ENCODE measurements at places on chromosomes 5 and 9. TPM values are rescaled to one million over a fixed set of nuclear protein-coding genes. Genes with fewer than 3 reads are reported as not detected.

GRCh38 chr5:148873690-148874485 is 47.5 kb downstream of the ADRB2 start:
- DNase-seq: no peak
- H3K36me3 ChIP-seq: no peaks in the 10 kb centered on the region
- no peak overlapping the region for H3K4me3 ChIP-seq
- H3K27ac ChIP-seq: peak overlapping the region; percentile 12

SLC34A1 gene
- total RNA-seq: not detected

- no peak overlapping the region for H3K4me3 ChIP-seq
- peaks cover 59% of the 10 kb centered on the region for H3K4me1 ChIP-seq
- H3K36me3 ChIP-seq: no peaks in the 10 kb centered on the region
- no peak overlapping the region for H3K27ac ChIP-seq
- DNase-seq: no peak
- no peaks in the 10 kb centered on the region for H3K27me3 ChIP-seq
These were observed 6.9 kb downstream of the ARHGAP26 start for GRCh38 chr5:142777099-142777498.

GRCh38 chr9:129471201-129472019 is 149.5 kb downstream of the C9orf50 start:
- H3K4me3 ChIP-seq: no peak overlapping the region
- no peaks in the 10 kb centered on the region for H3K27me3 ChIP-seq
- peaks cover 19% of the 10 kb centered on the region for H3K4me1 ChIP-seq
- DNase-seq: no peak
- no peaks in the 10 kb centered on the region for H3K36me3 ChIP-seq
- H3K27ac ChIP-seq: no peak overlapping the region

- H3K27ac ChIP-seq: no peak overlapping the region
- no peaks in the 10 kb centered on the region for H3K27me3 ChIP-seq
- H3K4me1 ChIP-seq: no peaks in the 10 kb centered on the region
- H3K36me3 ChIP-seq: no peaks in the 10 kb centered on the region
- no peak for DNase-seq
These were observed 71.6 kb upstream of the STC2 start for GRCh38 chr5:173399851-173400250.

DNA sequence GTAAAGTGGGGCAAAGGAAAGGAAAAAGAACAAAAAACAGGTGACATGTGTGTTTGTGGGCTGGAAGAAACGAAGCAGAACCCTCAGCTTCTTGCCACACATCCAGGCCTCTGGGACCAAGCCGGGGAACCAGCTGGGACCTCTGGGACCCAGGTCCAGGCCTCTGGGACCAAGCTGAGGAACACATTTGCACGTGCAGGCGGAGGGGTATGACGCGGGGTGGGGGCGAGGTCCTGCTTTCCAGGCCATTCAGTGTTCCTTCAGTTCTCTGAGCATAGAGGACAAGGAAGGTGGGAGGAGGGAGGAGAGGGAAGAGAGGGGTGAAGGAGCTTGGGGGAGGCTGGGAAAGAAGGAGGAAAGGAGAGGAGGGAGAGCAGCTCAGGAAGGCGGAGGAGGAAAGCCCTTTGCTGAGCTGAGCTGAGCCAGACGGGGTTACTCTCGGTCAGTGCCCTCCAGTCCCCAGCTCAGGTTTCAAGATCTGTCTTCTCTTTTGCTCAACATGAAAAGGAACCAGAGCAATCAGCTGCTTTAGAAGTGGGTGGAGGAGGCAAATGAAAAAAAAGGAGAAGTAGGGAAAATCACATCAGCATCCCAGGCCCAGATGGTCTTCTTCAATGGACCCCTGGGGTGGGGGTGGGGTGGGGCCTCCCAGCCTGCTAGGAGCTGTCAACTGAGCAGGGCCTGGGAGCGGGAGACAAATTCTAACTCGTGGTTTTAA is 59.1 kb downstream of the ABCA1 start:
- peaks cover 53% of the 10 kb centered on the region for H3K4me1 ChIP-seq
- peak; percentile 70 for DNase-seq
- peaks cover 16% of the 10 kb centered on the region for H3K36me3 ChIP-seq
- peak overlapping the region; percentile 36 for H3K27ac ChIP-seq

DNA sequence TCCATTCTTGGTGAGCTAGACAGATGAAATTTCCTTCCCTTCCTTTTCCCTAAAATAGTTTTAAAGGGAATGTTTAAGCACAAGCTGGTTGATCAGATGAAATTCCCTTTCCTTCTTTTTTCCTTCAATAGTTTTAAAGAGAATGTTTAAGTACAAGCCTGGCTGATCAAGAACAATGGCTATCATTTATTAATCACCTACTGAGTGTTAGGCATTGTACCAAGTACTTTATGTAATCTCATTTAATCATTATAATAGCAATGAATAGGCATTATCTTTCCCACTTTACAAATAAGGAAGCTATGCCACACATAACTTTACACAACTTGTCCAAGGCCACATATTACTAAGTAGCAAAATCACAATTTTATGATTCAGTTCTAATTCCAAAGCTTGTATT is 152.0 kb upstream of the ACOT12 start:
- H3K36me3 ChIP-seq: no peaks in the 10 kb centered on the region
- DNase-seq: no peak
- no peak overlapping the region for H3K27ac ChIP-seq

DNA sequence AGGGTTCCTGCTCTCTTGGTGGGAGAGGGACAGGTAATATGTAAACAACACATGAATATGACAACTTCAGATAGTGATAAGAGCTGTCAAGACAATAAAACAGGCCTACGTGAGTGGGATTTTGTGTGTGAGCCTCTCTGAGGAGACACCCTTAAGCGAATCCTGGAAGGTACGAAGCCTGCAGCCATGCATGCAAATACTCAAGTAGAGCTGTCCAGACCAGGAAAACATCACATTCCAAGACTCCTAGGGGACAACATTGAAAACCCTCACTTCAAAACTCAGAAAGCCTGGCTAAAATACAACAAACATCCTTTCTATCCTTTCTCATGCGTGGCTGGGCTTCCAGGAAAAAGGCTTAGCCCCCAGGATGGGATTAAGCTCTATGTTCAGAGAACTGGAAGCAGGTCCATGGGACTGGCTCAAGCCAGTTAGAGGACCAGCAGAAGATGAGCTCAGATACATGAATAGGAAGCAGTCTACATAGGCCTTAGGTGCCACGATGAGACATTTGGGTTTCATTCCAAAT is 124.8 kb upstream of the IQGAP2 start:
- peaks cover 8% of the 10 kb centered on the region for H3K4me1 ChIP-seq
- H3K27ac ChIP-seq: no peak overlapping the region
- no peak overlapping the region for H3K4me3 ChIP-seq
- no peaks in the 10 kb centered on the region for H3K27me3 ChIP-seq
- no peak for DNase-seq

GRCh38 chr9:36872641-36873040 is 161.4 kb downstream of the PAX5 start:
- no peaks in the 10 kb centered on the region for H3K36me3 ChIP-seq
- no peak overlapping the region for H3K4me3 ChIP-seq
- DNase-seq: no peak
- no peaks in the 10 kb centered on the region for H3K4me1 ChIP-seq
- H3K27me3 ChIP-seq: peaks cover 4% of the 10 kb centered on the region

DNA sequence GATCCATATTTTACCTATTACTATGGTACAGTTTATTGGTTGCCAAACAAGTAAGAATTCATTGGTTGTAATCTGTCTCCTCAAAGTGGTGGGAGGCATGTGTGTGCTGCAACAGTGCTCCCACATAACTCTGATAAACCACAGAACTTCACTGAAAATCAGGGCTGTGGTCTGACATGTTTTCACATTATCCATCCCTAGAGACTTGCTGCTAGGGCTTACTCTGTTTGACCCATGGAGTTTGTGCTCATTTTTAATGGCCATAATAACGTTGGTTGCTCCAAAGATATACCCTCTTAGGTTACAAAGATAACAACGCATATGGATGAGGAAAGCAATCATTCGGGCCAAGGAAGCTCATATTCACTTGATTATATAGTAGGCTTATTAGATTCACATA is 37.0 kb downstream of the HACD4 start:
- no peak for DNase-seq
- H3K4me3 ChIP-seq: no peak overlapping the region
- H3K27me3 ChIP-seq: no peaks in the 10 kb centered on the region

- H3K27ac ChIP-seq: no peak overlapping the region
- H3K36me3 ChIP-seq: no peaks in the 10 kb centered on the region
- DNase-seq: no peak
- no peak overlapping the region for H3K4me3 ChIP-seq
- no peaks in the 10 kb centered on the region for H3K4me1 ChIP-seq
- H3K27me3 ChIP-seq: no peaks in the 10 kb centered on the region
These were observed 265.2 kb downstream of the DMAC1 start for GRCh38 chr9:7534211-7534935.

DNA sequence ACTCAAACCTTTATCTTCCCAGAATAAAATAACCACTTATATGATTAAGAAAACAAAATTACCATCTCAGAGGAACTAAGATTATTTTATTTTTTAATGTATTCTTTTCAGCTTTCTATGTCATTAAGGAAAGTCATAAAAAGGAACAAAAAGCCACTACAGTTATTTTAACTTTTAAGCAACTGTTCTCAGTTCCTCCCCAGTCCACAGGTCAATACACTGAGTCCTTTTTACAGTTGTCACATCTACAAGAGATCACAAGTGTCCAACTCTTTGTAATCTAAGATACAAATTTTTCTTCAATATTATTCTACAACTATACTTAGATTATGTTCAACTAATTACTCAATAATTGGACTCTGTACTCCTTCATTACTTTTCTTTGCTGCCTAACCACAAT is 782.8 kb upstream of the ACO1 start:
- DNase-seq: no peak
- no peaks in the 10 kb centered on the region for H3K27me3 ChIP-seq
- no peaks in the 10 kb centered on the region for H3K4me1 ChIP-seq
- no peak overlapping the region for H3K4me3 ChIP-seq
- no peaks in the 10 kb centered on the region for H3K36me3 ChIP-seq

SH3GL2 gene
- total RNA-seq: 1.3 TPM

FOXD4 gene
- total RNA-seq: 0.32 TPM

PCDHA9 gene
- total RNA-seq: 0.32 TPM

GRCh38 chr9:34651876-34652601 is at the start of gene IL11RA:
Gene IL11RA (plus strand): TSS chr9:34652185. CDS start chr9:34655218, 3,033 bp downstream.
- peaks cover 29% of the 10 kb centered on the region for H3K36me3 ChIP-seq
- peak within 1 kb of the TSS; percentile 72 for H3K27ac ChIP-seq
- H3K4me1 ChIP-seq: peaks cover 57% of the 10 kb centered on the region
- DNase-seq: peak; percentile 92
- H3K27me3 ChIP-seq: no peaks in the 10 kb centered on the region
- H3K4me3 ChIP-seq: peak within 1 kb of the TSS; percentile 54

LMNB1 gene
- 13.5 TPM for total RNA-seq

DNA sequence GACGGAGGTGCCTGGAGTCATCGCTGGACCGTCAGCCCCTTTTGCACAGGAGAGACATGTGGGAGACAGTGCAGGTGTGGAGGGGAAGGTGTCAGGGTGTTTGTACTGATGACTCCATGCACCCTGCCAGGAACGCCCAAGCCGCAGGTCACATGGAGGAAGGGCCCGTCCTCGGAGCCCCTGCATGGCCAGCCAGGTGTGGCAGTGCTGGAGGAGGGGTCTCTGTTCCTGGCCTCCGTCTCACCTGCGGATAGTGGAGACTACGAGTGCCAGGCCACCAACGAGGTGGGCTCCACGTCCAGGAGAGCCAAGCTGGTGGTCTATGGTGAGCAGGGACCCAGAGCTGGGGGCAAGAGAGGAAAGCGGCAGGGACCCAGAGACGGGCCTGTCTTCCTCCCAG is 81.5 kb downstream of the HMCN2 start:
- no peaks in the 10 kb centered on the region for H3K36me3 ChIP-seq
- H3K4me3 ChIP-seq: no peak overlapping the region
- H3K27ac ChIP-seq: no peak overlapping the region
- DNase-seq: no peak
- no peaks in the 10 kb centered on the region for H3K4me1 ChIP-seq

DNA sequence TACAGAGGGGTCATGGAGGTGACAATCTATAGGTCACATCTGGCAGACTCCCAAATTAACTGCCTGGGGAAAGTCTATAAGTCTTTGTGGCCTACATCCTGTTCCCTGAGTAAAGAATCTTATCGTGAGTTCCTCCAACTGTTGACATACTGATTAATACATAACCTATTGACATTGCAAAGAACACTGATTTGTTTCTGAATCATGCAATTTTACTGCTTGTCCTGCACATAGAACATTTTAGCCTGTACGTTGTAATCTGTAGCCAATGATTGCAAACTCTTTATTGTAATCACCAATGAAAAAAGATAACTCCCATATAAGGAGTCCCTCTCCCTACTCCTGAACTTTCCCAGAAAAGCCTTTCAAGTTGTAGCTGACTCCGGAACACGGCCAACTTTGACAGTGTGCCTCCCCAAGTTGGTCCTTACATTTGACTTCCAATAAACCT is 18.8 kb upstream of the OR2K2 start:
- H3K4me1 ChIP-seq: peaks cover 4% of the 10 kb centered on the region
- DNase-seq: no peak
- H3K27me3 ChIP-seq: no peaks in the 10 kb centered on the region
- no peak overlapping the region for H3K4me3 ChIP-seq
- H3K36me3 ChIP-seq: no peaks in the 10 kb centered on the region

- no peaks in the 10 kb centered on the region for H3K27me3 ChIP-seq
- no peaks in the 10 kb centered on the region for H3K36me3 ChIP-seq
- no peak overlapping the region for H3K27ac ChIP-seq
- DNase-seq: no peak
- H3K4me3 ChIP-seq: no peak overlapping the region
These were observed 444.3 kb upstream of the CLINT1 start for GRCh38 chr5:158303275-158303674.

DNA sequence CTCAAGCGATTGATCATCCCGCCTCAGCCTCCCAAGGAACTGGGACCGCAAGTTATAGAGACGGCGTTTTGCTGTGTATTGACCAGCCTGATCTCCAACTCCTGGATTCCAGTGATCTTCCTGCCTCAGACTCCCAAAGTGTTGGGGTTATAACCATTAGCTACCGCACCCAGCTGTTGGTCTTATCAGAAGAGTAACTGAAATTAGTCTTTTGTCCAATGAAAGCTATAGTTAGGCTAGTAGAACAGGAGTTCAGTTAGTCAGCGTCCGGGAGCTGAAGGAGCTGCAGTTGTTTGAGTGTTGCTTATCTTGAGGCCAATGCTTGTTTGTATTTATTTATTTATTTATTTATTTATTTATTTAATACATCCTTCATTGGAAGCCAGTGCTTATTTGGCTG is 3.2 kb upstream of the MIGA2 start:
- DNase-seq: no peak
- peaks cover 12% of the 10 kb centered on the region for H3K4me1 ChIP-seq
- no peaks in the 10 kb centered on the region for H3K36me3 ChIP-seq
- no peak overlapping the region for H3K4me3 ChIP-seq
- no peak overlapping the region for H3K27ac ChIP-seq
- H3K27me3 ChIP-seq: no peaks in the 10 kb centered on the region

PCDHB2 gene
- total RNA-seq: 5.6 TPM

DNA sequence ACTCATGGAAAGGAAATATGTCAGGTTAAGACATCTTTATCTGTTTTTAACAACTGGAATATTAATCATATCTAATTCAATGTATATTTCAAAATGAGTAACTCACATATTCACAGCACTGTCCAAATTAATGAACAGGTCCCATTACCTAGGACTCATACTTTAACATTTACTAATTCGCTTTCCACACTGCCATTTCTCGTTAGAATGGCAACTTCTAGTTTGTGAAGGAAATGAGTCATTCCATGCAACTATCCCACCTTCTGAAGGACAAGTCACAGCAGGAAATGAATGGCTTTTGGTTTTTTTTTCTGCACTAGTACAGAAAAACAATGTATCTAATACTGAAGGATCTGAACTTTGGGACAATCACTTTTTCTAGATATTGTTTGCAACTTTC is 24.6 kb upstream of the IFNK start:
- H3K27me3 ChIP-seq: no peaks in the 10 kb centered on the region
- H3K36me3 ChIP-seq: no peaks in the 10 kb centered on the region
- peaks cover 14% of the 10 kb centered on the region for H3K4me1 ChIP-seq
- H3K27ac ChIP-seq: no peak overlapping the region
- no peak overlapping the region for H3K4me3 ChIP-seq
- no peak for DNase-seq

HSPA9 gene
- 148 TPM for total RNA-seq

All from lower lobe of right lung (tissue), 2 donors.